Chondrocyte (in vitro differentiated cells): ENCODE measurements at places on chromosomes 4 and X.

DNA sequence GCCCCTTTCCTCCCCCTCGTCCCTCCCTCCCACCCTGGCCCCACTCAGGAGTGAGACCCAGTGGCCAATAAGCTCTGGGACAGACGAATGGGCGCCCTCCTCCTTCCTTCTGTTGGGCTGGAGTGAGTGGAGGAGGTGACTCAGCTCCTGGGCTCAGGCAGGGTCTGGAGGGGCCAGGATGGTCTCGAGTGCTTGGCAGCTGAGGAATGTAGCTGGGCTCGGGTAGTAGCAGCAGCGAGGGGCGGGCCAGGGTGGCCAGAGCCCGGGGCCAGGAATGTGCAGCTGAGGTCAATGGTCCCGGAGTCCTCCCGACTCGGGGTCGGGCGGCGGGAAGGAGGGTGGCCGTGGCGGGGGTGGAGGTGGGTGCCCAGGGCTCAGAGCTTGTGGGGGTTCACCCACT, 15.0 kb downstream of the G6PD start:
- DNase-seq = no peak

GRCh38 chr4:149754526-149754925, 61.1 kb downstream of the IQCM start:
- DNase-seq = no peak

DNA sequence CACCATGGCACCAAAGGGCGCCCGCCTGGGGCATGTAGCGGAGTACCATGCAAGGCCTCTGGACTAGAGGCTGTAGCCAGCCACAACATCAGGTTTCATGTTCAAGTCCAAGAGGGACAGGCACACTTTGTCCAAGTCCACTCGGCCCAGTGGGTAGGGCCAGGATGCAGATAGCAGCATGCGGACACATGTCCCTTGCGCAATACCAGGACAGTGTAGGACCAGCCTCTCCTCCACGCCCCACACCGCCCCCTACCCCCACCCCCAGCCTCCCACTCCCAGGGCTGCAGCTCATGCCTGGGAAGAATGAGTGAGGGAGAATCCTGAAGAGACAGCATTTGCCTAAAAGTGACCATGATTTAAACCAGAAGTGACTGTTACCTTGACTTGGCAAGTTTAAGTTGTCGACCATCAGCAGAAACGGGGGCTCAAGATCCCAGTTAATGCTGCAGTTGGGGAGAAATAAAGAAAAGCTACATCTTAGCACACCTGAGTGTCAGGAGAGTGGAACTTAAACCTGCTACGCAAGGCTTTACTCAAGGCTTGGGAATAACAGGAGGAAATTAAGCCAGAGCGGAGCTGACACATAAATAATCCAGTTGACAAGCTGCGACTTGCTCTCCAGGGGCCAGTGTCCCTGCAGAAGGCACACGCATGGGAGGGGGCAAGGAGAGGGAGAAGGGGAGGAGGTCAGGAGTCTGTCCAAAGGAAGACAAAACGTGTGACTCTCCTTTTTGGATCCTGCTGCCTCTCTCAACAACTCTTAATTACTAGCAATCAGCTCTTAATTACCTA, 221.7 kb downstream of the BCOR start:
- DNase-seq = no peak

GRCh38 chrX:16304751-16305150, 137.5 kb downstream of the MAGEB17 start:
- no peak for DNase-seq

- DNase-seq = no peak
Observed at GRCh38 chr4:149279776-149280175, 535.9 kb downstream of the IQCM start.
